Activated CD4-positive, alpha-beta T cell treated with anti-CD3 and anti-CD28 coated beads, Interleukin-2, amount 10 ng/mL, durations not matched to agents 7 days and 5 days (primary cell): ENCODE measurements at places on chromosomes 16 and 17.

DNA sequence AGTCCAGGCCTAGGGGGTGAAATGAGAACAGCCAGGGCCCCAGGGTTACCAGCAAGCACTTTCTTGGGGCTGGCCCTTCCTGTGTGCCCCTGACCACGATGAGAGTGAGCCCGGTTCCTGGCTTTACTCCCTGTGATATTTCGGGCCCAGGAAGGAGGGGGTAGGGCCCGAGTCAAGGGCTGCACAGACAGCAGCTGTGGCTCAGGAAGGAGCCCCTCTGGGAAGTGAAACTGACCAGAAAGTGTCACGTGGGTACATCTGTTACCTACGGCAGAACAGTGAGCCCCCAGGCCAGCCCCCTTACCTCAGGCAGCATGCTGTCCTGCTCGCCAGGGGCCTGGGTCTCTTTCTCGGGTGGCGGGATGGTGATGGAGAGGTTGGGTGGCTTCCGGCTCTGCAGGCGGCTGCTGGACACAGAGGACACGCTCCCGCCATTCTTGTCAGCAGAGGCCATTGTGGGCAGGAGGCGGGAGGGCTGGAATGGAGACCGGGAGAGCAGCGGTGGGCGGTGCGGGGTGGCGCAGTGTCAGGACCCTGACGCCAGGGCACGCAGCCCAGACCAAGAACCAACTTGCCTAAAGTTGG, 13.8 kb downstream of the AANAT start:
- H3K4me1 ChIP-seq, result peaks cover 23% of the 10 kb centered on the region
- peaks cover 16% of the 10 kb centered on the region for H3K36me3 ChIP-seq
- peak overlapping the region; percentile 69 for H3K27ac ChIP-seq
- no peak for DNase-seq
- H3K4me3 ChIP-seq, result no peak overlapping the region

- no peaks in the 10 kb centered on the region for H3K4me1 ChIP-seq
- DNase-seq, result no peak
- H3K4me3 ChIP-seq, result no peak overlapping the region
- no peaks in the 10 kb centered on the region for H3K36me3 ChIP-seq
- no peaks in the 10 kb centered on the region for H3K27me3 ChIP-seq
Observed at GRCh38 chr16:83418565-83418964, 389.2 kb upstream of the HSBP1 start.

DNA sequence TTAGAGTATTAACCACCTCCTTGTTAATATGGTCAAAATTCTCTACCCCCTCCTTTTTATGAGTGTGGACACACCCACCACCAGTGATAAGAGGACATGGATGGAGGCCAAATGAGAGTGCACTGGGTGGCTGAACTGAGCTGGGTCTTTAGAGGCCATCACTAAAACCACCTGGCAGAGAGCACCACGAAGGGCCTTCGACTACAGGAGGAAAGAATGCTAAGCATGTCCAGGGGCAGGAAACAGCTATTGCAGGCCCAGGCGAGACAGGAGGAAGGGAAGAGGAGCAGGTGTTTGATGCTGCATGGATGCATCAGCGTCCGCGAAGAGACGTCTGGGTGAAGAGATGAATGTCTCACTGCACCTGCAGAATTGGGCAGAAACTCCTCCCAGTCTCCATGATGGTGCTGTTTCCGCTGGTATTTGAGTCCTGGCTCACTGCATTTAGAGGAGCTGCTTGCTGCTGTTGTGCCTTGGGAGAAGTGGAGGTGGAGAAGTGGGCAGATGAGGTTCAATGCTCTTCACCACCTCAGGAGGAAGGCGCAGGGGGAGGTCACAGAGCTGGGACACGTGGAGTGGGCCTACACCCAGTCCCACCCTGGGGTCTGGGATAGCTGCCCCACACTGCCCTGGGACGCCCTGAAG, 33.2 kb downstream of the SPHK1 start:
- H3K27me3 ChIP-seq, result no peaks in the 10 kb centered on the region
- H3K4me3 ChIP-seq, result no peak overlapping the region
- no peaks in the 10 kb centered on the region for H3K36me3 ChIP-seq
- no peak for DNase-seq

DNA sequence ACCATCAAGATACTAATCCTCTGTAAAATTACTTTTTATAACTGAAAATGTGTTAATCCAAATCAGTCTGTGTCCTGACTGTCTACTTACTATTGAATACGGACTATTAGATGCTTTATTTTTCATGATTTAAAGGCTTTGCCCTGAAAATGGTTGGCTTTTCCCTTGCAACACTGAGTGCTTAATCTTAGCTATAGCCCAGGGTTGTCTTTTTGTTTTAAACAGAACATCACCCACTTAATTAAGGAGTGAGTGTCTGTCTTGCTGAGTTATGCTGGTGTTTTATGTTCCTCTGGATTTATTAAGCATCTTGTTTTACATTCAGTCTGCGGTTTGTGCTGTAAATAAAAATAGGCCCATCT, 11.0 kb downstream of the FTO start:
- no peak for DNase-seq
- no peaks in the 10 kb centered on the region for H3K27me3 ChIP-seq
- H3K36me3 ChIP-seq, result peaks cover 1% of the 10 kb centered on the region
- H3K27ac ChIP-seq, result no peak overlapping the region

- H3K27ac ChIP-seq, result peak overlapping the region; percentile 90
- H3K36me3 ChIP-seq, result peaks cover 19% of the 10 kb centered on the region
- H3K4me3 ChIP-seq, result peak overlapping the region; percentile 66
- peaks cover 63% of the 10 kb centered on the region for H3K4me1 ChIP-seq
Observed at GRCh38 chr17:59753522-59754467, 46.3 kb downstream of the VMP1 start.

- no peak for DNase-seq
- H3K4me1 ChIP-seq, result peaks cover 21% of the 10 kb centered on the region
- no peak overlapping the region for H3K27ac ChIP-seq
- peaks cover 6% of the 10 kb centered on the region for H3K36me3 ChIP-seq
- no peak overlapping the region for H3K4me3 ChIP-seq
- H3K27me3 ChIP-seq, result no peaks in the 10 kb centered on the region
Observed at GRCh38 chr16:14491861-14492529, 138.1 kb downstream of the PARN start.

GRCh38 chr16:73190688-73191659, 143.0 kb upstream of the ZFHX3 start:
- no peak for DNase-seq
- no peaks in the 10 kb centered on the region for H3K27me3 ChIP-seq
- H3K4me1 ChIP-seq, result no peaks in the 10 kb centered on the region
- peak overlapping the region; percentile 11 for H3K27ac ChIP-seq

DNA sequence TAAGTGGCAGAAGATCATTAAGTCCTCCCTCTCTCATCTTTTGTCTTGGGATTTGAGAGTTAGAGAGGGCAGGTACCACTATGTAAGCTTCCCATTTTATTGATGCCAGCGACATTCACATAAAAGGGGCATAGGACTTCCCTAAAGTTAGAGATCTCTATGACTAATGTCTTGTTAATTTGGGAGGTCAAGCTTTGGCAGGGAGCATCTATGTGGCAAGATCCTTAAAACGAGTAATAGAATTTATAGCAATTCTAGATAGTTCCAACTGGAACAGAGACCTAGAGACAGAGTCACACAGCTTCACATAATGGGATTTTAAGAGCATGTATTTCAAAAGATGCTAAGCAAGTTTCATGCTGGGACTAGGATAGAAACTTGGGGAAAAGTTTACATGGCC, 308.0 kb downstream of the MAP2K6 start:
- H3K27ac ChIP-seq, result no peak overlapping the region
- H3K4me1 ChIP-seq, result no peaks in the 10 kb centered on the region
- no peaks in the 10 kb centered on the region for H3K36me3 ChIP-seq

GRCh38 chr17:330993-331701, 21.5 kb downstream of the RPH3AL start:
- no peak overlapping the region for H3K27ac ChIP-seq
- no peaks in the 10 kb centered on the region for H3K36me3 ChIP-seq
- DNase-seq, result no peak
- H3K4me3 ChIP-seq, result no peak overlapping the region
- H3K4me1 ChIP-seq, result no peaks in the 10 kb centered on the region
- H3K27me3 ChIP-seq, result no peaks in the 10 kb centered on the region

DNA sequence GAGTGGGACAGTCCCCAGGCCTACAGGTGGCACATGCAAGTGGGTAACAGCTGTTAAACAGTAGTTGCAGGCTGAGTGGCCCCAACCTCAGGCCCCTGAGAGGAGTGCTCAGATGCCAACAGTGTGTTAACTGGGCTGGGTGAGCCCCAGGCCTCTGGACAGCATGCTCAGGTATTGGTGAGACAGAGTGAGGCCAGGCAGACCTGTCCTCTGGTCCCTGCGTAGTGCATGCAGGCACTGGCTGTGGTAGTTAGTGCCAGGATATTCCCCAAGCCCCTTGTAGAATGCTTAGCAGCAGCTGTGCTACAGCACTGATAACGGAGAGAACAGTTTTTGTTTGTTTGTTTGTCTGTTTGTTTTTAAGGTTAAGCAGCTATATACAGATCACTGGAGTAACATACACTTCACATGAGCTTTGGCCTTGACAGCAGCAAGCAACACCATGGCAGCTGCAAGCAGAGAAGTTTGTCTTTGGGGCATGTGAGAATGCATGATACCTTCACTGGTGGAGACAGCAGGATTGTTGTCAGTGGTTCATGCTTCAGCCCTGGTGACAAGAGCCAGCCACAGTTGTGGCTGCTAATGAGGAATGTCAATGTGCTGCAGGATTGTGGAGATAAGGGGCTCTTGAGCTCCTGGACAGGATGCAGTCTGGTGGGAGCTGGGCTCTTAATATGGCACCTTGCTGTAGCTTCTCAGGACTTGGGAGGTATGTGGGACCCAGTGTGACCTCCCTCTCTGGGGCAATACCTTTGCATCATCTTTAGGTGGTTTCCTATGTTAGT, 614.4 kb downstream of the CDH11 start:
- H3K27ac ChIP-seq, result no peak overlapping the region
- H3K4me1 ChIP-seq, result no peaks in the 10 kb centered on the region
- no peaks in the 10 kb centered on the region for H3K27me3 ChIP-seq
- no peaks in the 10 kb centered on the region for H3K36me3 ChIP-seq
- H3K4me3 ChIP-seq, result no peak overlapping the region

DNA sequence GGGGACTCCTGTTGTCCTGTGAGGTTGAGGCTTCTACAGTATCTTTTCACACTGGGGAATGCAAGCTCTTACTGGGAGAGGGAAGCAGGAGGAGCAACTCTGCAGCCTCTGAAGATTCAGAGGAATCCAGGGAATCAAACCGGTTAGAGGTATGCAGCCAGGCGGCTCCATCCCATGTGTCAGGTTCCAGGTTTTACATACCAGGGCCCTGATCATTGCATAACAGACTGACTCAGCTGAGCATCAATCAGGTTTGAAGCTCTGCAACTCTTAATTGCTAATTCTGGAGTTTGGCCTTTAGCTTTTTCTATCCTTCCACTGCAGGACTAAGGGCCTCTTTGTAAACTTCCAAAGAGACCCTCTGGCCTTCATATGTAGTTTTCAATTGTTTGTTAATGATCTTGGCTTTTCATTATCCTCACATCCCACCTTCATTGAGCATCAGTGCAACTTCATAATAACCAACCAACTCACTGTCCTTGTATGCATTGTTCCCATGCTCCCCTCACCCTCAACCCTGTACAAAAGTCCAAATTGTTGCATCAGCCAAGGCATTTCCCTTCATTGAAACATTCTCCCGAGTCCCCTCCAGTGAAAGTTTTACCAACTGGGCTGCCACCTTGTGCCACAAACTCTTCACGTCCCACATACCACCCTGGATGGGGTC, 59.7 kb upstream of the DHX40 start:
- no peaks in the 10 kb centered on the region for H3K4me1 ChIP-seq
- DNase-seq, result no peak
- no peak overlapping the region for H3K4me3 ChIP-seq
- H3K27me3 ChIP-seq, result peaks cover 4% of the 10 kb centered on the region
- H3K27ac ChIP-seq, result no peak overlapping the region

GRCh38 chr16:4512473-4512872, 26.1 kb downstream of the CDIP1 start:
- H3K4me1 ChIP-seq, result peaks cover 53% of the 10 kb centered on the region
- H3K27ac ChIP-seq, result peak overlapping the region; percentile 71
- no peaks in the 10 kb centered on the region for H3K27me3 ChIP-seq
- H3K4me3 ChIP-seq, result peak overlapping the region; percentile 30
- no peak for DNase-seq
- peaks cover 37% of the 10 kb centered on the region for H3K36me3 ChIP-seq

DNA sequence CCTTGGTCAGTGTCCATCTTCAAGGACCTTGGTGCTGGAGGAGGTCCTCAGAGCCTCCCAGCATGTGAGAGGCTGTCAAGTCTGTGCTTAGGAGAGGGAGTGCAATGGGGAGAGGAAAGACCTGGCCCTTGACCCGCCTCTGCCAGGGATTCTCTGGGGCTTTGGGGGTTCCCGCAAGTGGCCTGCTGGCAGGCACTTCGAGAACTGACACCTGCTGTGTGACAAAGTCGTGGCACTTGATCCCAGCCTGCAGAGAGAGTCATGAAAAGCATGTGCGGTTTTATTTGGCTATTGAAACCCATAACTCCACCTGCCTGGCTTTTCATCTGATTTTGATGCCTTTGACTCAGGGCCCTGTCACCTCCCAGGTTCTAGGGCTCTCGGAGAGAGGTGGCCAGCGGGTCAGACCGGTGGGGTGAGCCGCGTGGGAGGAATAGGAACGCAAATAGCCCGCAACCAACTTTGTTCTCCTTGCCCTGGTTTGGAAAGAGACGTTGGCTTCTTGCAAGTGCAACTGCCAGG, 42.8 kb upstream of the GSE1 start:
- peaks cover 13% of the 10 kb centered on the region for H3K36me3 ChIP-seq
- H3K27ac ChIP-seq, result peak overlapping the region; percentile 67
- no peaks in the 10 kb centered on the region for H3K27me3 ChIP-seq
- H3K4me1 ChIP-seq, result peaks cover 48% of the 10 kb centered on the region

DNA sequence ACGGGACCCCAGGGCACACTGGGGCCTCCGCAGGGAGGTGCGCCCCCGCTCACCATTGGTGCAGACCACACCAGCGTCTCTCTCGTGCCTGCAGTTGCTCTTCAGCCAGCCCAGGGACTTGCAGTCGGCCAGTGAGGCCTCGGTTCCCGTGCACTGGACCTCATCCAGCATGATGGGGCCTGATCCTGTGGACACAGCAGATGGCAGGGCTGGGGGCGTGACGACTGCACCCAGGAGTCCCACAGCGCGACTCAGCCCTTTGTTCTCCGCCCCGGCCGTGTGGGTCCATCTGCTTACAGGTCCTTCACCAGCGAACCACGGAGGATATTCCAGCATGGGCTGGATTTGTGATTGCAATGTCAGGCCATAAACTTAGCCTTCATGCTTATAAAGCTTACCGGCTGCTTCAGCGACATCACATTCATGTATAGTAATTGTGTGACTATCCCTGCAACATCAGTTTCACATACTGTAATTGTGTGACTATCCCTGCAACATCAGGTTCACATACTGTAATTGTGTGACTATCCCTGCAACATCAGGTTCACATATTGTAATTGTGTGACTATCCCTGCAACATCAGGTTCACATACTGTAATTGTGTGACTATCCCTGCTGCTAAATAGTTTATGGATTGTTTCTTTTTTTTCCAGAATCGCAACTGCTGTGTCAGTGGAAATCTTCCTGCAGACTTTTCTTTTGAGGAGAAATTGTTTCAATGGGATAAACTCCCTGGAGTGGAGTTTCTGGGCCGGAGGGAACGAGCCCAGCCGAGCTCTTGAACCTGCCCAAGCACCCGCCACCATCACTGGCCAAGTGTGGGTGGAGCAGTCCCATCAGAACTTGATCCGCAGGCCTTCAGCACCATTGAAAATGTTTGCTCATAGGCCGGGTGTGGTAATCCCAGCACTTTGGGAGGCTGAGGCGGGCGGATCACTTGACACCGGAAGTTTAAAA, 4.8 kb downstream of the LGALS3BP start:
- no peak overlapping the region for H3K4me3 ChIP-seq
- H3K27ac ChIP-seq, result no peak overlapping the region
- DNase-seq, result no peak
- peaks cover 28% of the 10 kb centered on the region for H3K36me3 ChIP-seq
